ENCODE measurements at places on chromosomes 3 and 15. TPM values are rescaled to one million over a fixed set of nuclear protein-coding genes. Genes with fewer than 3 reads are reported as not detected.

Gene SERINC4
- total RNA-seq, result 0.24 TPM

Gene GPR149
- not detected for total RNA-seq

Gene SPINT1
- total RNA-seq, result 1.4 TPM

Gene CSTA
- total RNA-seq, result 9.3 TPM

Gene CCNB2
- total RNA-seq, result 0.55 TPM

Gene ATP13A5
- total RNA-seq, result not detected

Gene CPNE9
- 0.10 TPM for total RNA-seq

Gene MINAR1
- total RNA-seq, result 0.34 TPM

Gene XCR1
- total RNA-seq, result 0.08 TPM

Gene MORF4L1
- 401 TPM for total RNA-seq

Gene ALDH1A3
- 13.7 TPM for total RNA-seq

Gene SLC24A5
- not detected for total RNA-seq

Gene CLDN18
- total RNA-seq, result 47.9 TPM

Gene DNAH12
- total RNA-seq, result 0.03 TPM

Gene SHF
- 6.9 TPM for total RNA-seq

Gene CORO2B
- 8.9 TPM for total RNA-seq

Gene DLEC1
- total RNA-seq, result 0.82 TPM

Gene KCNH8
- 0.08 TPM for total RNA-seq

Gene CTXN2
- total RNA-seq, result not detected

Gene GPR62
- 0.53 TPM for total RNA-seq

Gene TMEM108
- 7.7 TPM for total RNA-seq

Gene CACNA2D3
- 24.2 TPM for total RNA-seq

Gene LRRC34
- total RNA-seq, result 2.7 TPM

Gene STARD5
- total RNA-seq, result 5.7 TPM

Gene CD200
- total RNA-seq, result 6.7 TPM

Gene FILIP1L
- 86.6 TPM for total RNA-seq

Gene GOLGA8G
- not detected for total RNA-seq

Gene SKOR1
- 0.29 TPM for total RNA-seq

Gene FAH
- 41.0 TPM for total RNA-seq

Gene C3orf52
- 0.41 TPM for total RNA-seq

Measured in left cardiac atrium (tissue), 4 donors.